Esophagus mucosa (tissue), 1 donor: ENCODE measurements at places on chromosomes 1 and 21.

- ATAC-seq: no peak
Observed at GRCh38 chr1:119477710-119478109, 29.3 kb upstream of the HSD3B1 start.

GRCh38 chr21:43882952-43883545, 18.0 kb downstream of the AGPAT3 start:
- ATAC-seq: no peak

- ATAC-seq: no peak
Observed at GRCh38 chr1:228983661-228984060, 248.4 kb downstream of the RHOU start.

- no peak for ATAC-seq
Observed at GRCh38 chr1:177082855-177083693, 81.4 kb downstream of the ASTN1 start.

DNA sequence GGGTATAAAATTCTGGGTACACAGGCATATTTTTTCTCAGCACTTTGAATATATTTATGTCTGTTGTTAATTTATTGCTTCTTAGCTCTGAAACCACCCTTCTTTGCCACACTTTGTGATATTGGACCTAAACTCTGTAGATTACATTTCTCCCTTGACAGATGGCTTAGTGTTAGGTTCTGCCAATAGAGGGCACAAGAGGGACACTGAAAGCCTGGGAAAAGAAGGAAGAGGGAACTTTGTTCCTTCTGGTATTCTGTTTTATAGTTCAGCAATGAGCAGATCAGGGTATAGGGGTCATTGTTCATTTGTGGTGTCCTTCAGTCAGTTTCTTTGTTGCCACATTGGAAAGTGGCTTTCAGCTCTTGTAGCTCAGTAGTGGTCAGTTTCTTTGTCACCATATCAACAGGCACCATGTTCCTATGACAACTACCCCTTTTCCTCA, 423.5 kb upstream of the PROX1 start:
- ATAC-seq: no peak
